ENCODE measurements at places on chromosomes 12 and 14.

- no peak for DNase-seq
These were observed 250.2 kb upstream of the GRIP1 start for GRCh38 chr12:66929121-66929520.

DNA sequence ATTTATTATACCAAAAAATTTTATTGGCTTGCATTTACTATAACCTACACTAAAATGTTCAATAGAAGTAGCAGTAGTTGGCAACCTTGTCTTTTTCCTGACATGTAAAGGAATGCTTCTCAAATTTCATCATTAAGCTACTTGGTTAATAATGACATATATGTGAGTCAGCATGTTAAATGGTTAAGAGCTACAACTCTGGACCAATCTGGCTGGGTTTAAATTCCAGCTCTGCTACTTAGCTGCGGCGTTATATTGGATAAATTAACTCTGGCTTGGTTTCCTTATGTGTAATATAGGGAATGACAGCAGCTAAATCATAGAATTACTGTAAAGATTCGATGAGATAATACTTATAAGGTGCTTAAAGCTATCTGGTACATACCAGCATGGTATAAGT lies 53.7 kb upstream of the OTOGL start:
- DNase-seq, result no peak

- no peak for DNase-seq
These were observed 10.5 kb upstream of the STAC3 start for GRCh38 chr12:57261428-57261865.

GRCh38 chr14:89386212-89386886 lies 30.7 kb downstream of the FOXN3 start:
- peak; percentile 50 for DNase-seq
